ENCODE measurements at places on chromosomes 1 and 21.

- DNase-seq = no peak
Measured at GRCh38 chr1:152047730-152048415, 11.1 kb upstream of the S100A11 start.

DNA sequence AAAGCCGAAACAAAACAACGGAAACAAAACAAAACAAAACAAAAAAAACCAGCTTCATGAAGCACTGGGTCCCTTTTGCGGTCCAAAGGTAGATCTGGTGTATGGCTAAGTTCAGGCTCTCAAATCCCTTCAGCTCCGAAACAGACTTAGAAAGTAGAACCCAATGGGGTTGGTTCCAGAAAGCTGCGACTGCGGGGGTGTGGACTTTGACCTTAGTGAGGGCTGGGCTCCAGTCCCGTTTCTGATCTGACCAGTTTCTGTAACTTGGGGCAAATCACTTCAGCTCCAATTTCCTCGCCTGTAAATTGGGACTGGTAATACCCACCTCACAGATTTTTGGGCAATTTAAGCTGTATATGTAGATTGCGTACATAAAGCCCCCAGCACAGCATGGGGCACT is 105.2 kb downstream of the ZSCAN20 start:
- DNase-seq = no peak

DNA sequence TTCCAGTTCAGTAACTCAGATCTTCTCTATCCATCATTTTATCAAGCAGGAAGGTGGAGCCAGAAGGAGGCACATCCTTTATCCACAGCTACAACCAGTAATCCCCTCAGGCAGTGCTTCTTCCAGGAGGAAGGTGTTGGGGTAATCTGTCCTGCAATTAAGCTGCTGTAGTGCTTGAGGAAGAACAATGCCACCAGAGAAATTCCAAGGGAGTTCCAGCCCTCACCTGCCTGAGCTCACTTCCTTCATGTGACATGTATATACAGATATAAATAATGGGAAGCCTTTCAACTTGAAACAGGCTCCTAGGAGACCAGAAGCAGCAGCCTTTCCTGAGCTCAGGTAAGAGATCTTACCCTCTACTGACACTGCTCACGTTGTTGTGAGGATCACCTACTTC is 2.2 kb upstream of the IL20 start:
- DNase-seq = no peak

- DNase-seq = no peak
Measured at GRCh38 chr1:36401602-36402503, 4.1 kb upstream of the LSM10 start.

DNA sequence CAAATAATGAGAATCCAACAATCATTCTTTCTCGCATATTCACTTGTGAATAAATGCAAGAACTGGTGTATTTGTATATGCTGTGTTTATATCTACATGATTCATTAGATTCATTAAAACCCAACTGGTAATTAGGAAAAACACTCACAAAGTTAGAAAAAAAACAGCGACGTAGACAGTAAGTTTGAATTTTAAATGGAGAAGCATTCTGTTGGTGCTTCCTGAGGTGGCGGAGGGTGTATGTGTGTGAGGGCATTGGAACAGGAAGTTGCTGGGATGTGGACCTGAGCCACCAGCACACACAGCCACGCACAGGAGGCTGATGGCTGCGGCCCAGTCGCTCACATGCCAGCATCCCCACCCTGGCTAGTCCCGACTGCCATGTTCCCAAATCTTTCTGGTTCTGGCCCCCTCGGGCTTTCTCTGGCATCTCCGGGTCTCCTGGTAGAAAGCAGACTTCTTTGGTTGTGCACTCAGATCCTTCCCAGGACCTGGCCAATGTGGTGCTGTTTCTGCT is 121.6 kb upstream of the IRF2BP2 start:
- no peak for DNase-seq

- no peak for DNase-seq
Measured at GRCh38 chr1:94883691-94884090, 43.2 kb downstream of the CNN3 start.

GRCh38 chr21:39726133-39726532 is 18.9 kb upstream of the IGSF5 start:
- no peak for DNase-seq

GRCh38 chr21:27225151-27225550 is 258.3 kb upstream of the ADAMTS5 start:
- DNase-seq = no peak
